ENCODE measurements at places on chromosomes 3 and 15.

DNA sequence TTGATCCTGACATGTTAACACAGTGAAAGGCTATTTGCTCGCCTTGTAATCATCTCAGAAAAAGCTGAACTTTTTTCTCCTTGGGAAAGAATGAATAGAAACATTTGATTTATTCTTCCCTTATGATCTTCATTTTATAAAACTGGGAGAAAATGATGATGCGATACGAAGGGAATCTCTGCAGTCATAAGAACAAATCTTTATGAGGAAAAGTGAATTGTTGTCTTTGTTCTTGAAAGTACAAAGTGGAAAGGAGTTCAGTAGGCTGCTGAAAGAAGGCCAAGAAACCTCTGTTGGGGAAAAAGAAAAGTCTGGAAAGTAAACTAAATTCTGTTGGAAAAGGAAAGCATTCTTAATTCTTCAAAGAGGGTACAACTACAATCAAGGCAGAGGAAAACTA lies 248.8 kb downstream of the NSUN3 start:
- DNase-seq, result no peak

DNA sequence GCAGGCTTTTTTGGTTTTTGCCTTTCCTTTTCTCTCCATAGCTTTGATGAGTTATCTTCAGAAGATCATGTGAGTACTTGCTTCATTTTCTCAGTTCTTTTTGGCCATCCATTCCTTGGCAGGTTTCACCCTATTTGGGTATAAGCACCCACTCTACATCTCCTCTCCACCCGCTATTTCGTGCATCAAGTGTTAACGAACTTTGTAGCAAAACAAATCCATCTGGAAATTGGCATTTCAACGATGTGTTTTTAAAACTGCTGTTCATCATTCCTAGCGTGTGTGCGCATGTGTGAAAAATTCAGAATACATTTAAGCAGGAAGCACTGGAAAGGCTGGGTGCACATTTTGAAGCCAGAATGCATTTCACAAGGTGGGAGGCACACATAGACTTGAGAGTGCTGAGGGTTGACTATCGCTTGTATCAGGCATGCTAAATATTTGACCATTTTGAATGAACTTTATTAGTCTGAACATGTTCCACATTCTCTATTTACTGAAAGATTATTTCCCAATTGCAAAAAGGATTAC lies 89.7 kb upstream of the FHIT start:
- no peak for DNase-seq

DNA sequence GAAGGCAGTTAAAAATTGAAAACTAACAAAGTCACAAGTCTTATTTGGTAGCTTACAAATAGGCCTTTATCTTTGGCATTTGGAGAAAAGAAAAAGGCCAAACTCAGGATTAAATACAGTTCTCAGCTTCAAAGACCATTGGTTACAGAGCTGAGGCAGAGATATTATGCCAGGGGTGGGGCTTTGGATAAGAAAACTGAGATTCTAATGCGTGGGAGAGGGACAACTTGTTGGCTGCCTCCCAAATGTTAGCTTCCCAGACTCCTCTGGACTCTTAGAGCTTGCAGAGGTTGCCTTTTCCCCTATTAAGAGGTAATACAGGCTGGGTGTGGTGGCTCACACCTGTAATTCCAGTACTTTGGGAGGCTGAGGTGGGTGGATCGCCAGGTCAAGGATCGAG lies 231.8 kb downstream of the SQOR start:
- DNase-seq, result no peak

DNA sequence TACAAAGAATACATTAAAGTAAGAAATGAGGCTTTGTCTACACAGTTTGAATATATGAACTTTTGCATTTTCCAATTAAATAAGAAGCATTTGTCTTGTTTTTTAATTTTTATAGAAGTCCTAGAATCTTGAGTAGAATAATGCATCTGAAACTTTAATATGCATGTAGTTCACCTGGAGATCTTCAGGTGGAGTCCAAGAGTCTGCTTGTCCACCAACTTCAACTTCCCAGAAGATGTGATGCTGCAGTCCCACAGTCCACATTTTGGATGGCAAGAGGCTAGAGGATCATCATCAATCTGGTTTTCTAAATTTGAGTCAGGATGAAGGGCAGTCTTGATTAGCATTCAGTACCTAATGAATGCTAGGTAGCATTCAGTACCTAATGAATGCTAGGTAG lies 357.6 kb upstream of the SOX2 start:
- no peak for DNase-seq

GRCh38 chr3:107634099-107634489 lies 111.3 kb downstream of the BBX start:
- no peak for DNase-seq

- no peak for DNase-seq
These were observed 668.8 kb upstream of the ADAMTS9 start for GRCh38 chr3:65356331-65357248.

- no peak for DNase-seq
These were observed 71.5 kb downstream of the RGMA start for GRCh38 chr15:93017526-93017925.

- no peak for DNase-seq
These were observed 49.7 kb upstream of the POMGNT2 start for GRCh38 chr3:43155464-43156121.

- no peak for DNase-seq
These were observed 54.0 kb downstream of the KCNAB1 start for GRCh38 chr3:156174229-156174847.

DNA sequence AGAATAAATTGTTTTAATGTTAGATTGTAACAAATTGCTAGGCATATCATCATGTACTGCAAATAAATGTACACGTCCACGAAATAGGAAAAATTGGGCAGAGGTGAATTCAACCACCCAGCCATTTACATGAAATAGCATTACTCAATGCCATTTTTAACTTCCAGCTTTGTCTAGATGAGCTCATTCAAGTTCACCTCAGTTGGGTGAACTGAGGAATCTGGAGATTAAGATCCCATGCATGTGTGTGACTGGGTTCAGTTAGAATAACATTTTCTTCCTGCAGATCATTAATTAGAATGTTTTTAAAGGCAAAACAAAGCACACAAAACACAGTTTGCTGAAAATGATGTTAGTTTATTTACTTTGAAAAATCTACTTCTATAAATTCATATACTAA lies 767.8 kb upstream of the GOLIM4 start:
- DNase-seq, result no peak

GRCh38 chr15:88166082-88166993 lies 90.2 kb downstream of the NTRK3 start:
- peak; percentile 4 for DNase-seq

DNA sequence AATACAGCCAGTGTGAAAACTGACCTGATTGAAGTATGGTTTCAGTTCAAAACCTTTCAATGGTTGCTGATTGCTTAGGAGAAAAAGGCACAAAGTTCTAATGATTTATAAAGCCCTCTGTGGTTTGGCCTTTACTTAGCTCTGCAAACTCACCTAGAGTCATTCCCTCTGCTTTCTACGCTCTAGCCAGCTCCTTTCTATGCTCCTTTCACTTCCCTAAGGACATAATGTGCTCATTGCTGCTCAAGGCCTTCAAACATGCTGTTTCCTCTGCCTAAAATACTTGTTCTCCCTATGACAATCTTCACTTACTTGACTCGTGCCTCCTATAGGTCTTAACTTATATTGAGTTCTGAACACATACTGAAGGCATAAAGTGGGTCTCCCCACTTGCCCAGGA lies 19.0 kb downstream of the RPL39L start:
- no peak for DNase-seq

GRCh38 chr15:101596633-101597032 lies 55.5 kb downstream of the TM2D3 start:
- DNase-seq, result no peak

DNA sequence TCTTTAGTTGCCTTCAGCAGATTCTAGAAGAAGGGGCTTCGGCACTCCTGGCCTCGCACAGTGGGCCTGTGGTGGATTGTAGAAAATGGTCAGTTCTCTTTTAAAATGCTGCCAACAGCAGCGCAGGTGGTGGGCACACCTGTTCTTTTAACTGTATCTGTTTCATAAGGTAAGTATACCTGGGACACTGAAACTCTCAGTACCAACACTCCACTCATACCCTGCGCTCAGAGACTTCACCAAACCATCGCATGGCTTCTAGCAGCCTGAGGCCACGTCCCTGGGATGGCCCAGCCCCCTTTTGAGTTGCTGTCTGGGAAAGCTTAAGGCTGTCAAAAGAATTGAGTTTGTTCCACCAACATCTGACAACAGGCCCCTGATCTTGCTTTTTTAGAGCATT lies 56.7 kb upstream of the MCF2L2 start:
- DNase-seq, result no peak

DNA sequence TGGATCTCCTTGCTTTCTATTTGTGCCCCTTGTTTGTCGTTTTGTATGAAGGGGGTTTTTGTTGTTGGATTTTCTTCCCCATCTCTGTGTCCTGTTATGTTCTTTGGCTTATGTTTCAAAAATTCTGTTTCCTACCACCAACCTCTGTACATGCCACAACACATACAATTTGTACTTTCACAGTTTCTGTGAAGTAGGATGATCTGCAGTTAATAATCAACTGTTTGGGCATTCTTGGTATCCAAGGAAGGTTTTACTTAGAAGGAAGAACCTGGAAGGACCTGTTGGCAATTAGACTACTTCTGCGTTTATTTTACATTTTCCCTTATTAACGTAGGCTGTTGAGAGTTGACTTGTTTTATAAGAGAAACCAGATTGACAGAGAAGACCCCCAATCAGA lies 8.3 kb downstream of the SETD5 start:
- DNase-seq, result no peak

- DNase-seq, result no peak
These were observed 1.3 kb downstream of the PYGO1 start for GRCh38 chr15:55586808-55587207.

GRCh38 chr3:180827171-180827570 lies 85.3 kb upstream of the FXR1 start:
- DNase-seq, result no peak

DNA sequence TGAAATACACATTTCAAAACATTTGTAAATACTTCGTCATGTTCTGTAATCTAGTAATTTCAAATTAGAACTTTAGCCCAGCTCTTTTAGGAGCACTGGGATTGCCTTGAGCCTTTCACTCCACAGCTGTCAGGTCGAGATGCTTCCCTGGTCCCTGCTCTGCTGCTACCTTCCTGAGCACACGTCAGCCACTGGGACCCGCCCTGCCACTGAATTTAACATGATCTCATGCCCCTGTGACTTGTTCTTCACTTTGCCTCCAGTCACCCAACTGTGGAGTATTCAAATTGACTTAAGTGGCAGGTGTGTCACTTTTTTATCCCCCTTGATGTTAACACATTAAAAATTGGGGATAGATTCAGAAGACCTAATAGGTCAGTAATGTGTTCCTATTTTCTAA lies 3.3 kb downstream of the ARRDC4 start:
- DNase-seq, result no peak

GRCh38 chr3:55543181-55543614 lies 56.1 kb upstream of the WNT5A start:
- no peak for DNase-seq

GRCh38 chr3:114025451-114025850 lies 30.9 kb downstream of the CCDC191 start:
- no peak for DNase-seq

- DNase-seq, result no peak
These were observed 28.8 kb upstream of the HDAC11 start for GRCh38 chr3:13451301-13451673.

DNA sequence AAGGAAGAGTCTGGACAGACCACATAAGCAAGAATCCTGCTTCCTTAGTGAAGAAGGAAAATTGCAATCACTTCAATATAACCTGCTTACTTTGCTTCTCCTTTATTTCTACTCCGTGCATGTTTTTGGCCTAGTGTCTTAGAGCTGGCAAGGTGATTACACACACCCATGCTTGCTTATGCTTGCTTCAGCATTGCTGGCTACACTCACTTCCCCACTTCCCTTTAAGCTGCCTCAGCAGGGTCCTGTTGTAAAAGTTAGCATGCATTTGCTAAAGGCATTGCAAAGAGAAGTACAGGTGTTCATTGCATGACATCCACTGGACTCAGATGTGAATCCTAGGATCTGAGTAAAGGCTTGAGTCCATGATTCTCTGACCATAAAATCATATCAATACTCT lies 47.5 kb upstream of the STT3B start:
- no peak for DNase-seq

DNA sequence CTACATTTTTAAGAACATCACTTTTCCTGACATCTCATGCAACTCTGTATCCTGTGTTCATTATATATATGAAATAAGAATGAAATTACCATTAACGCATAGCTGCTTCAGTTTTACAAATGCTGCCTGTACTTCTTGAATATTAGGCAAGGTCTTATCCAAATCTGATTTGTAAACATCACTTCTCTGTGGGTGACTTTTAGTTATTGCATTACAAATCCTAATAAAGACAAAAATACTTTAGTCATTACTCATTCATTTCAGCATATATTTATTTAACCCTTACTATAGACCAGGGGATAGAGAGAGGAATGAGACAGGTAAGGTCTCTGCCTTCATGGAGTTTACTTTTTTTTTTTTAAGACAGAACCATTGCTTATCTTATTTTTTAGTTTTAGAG lies 36.8 kb downstream of the MTMR10 start:
- DNase-seq, result no peak

DNA sequence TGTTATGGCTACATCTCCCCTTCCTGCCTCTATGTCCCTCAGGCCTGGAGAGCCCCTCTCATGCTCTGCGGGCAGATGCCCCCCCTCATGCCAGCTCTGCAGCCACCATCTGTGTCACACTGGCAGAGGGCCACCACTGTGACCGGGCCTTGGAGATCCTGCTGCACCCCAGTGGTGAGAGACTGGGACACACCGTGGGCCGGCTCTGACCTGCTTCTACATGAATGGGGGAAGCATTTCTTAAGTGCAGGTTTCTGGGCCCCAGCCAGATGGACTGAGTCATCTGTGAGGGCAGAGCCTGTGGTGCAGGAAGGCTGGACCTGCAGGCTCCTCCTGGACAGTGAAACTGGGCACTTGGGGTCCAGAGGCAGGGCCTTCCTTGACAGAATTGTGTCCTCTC lies 4.8 kb downstream of the VWA5B2 start:
- no peak for DNase-seq

DNA sequence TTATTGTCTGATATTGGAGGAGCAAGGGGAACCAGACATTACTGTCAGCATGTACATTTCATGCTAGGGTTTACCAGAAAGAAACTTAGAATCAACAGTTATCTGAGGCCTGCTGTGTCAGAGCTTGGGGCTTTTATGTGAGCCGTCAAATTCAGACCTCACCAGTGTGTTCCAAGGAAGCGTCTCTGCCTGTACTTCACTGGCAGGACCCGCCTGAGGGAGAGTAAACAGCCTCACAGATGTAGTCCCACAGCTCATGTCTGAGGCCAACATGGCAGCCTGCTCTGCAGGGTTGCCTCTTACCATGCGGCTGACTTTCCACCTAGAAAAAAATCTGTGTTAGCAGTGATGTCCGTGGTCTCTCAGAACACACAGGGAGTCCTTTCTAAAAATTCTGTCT lies 74.3 kb downstream of the GHSR start:
- no peak for DNase-seq

DNA sequence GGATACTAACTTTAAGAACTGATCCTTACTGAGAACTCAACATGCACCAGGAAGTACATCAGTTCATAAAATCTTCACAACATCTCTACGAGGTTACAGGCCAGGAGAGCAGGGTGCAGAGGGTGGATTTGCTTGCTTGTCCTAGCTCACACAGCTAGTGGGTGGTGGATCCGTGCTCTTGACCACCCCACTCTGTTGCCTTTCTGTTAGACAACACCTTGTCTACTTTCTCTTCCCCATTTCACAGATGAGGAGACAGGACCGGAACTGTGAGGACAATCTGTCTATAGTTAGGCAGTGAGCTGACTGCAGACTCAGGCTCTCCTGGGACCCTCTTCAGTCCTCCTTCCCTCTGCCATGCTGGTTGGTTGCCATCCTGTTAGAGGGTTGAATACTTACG lies 221.7 kb upstream of the TLE3 start:
- DNase-seq, result no peak

GRCh38 chr15:96307856-96308394 lies 22.6 kb upstream of the NR2F2 start:
- DNase-seq, result no peak
